ENCODE measurements at places on chromosomes 2 and 18. TPM values are rescaled to one million over a fixed set of nuclear protein-coding genes. Genes with fewer than 3 reads are reported as not detected.

PLEKHM3 gene
- total RNA-seq, result 7.7 TPM

CXCR4 gene
- total RNA-seq, result 2.4 TPM

TTL gene
- 29.7 TPM for total RNA-seq

SATB2 gene
- total RNA-seq, result 1.4 TPM

CHRND gene
- 0.09 TPM for total RNA-seq

ALPP gene
- total RNA-seq, result not detected

SERPINB4 gene
- not detected for total RNA-seq

GALNT5 gene
- total RNA-seq, result 2.4 TPM

ABCG8 gene
- not detected for total RNA-seq

RAD51AP2 gene
- total RNA-seq, result 0.12 TPM

GKN1 gene
- total RNA-seq, result not detected

MROH2A gene
- total RNA-seq, result 0.12 TPM

ACADL gene
- 0.45 TPM for total RNA-seq

RND3 gene
- 3.0 TPM for total RNA-seq

LIPG gene
- 1.5 TPM for total RNA-seq

CFAP53 gene
- total RNA-seq, result 0.56 TPM

MYOM1 gene
- 219 TPM for total RNA-seq

REG1A gene
- not detected for total RNA-seq

ITGB6 gene
- total RNA-seq, result 0.12 TPM

RABL2A gene
- 20.9 TPM for total RNA-seq

NHEJ1 gene
- total RNA-seq, result 8.4 TPM

SMAD7 gene
- total RNA-seq, result 129 TPM

PLB1 gene
- total RNA-seq, result 0.39 TPM

MAL gene
- total RNA-seq, result 0.49 TPM

TNFRSF11A gene
- 0.56 TPM for total RNA-seq

COQ10B gene
- 18.5 TPM for total RNA-seq

ZNF892 gene
- total RNA-seq, result 7.3 TPM

B4GALT6 gene
- 5.5 TPM for total RNA-seq

DIPK1C gene
- total RNA-seq, result not detected

MERTK gene
- 8.7 TPM for total RNA-seq

SALL3 gene
- total RNA-seq, result 1.6 TPM

NUP35 gene
- 7.8 TPM for total RNA-seq

SLC1A4 gene
- 31.7 TPM for total RNA-seq

ANKRD53 gene
- total RNA-seq, result 1.3 TPM

SNTG2 gene
- total RNA-seq, result 0.66 TPM

CNRIP1 gene
- total RNA-seq, result 6.9 TPM

PMS1 gene
- 16.9 TPM for total RNA-seq

SCYGR4 gene
- total RNA-seq, result not detected

GPR35 gene
- 5.1 TPM for total RNA-seq

CPO gene
- total RNA-seq, result 0.11 TPM

UBE2E3 gene
- total RNA-seq, result 128 TPM

FBXO15 gene
- total RNA-seq, result 1.3 TPM

POTEC gene
- not detected for total RNA-seq

NPC1 gene
- total RNA-seq, result 25.9 TPM

MSTN gene
- total RNA-seq, result 0.28 TPM

ANXA4 gene
- 18.0 TPM for total RNA-seq

Measured in cardiac muscle cell (in vitro differentiated cells and primary cell).